ENCODE measurements at places on chromosomes 5 and 9. TPM values are rescaled to one million over a fixed set of nuclear protein-coding genes. Genes with fewer than 3 reads are reported as not detected.

The QRFP gene
- not detected for total RNA-seq

The FREM1 gene
- 0.72 TPM for total RNA-seq

The ZNF462 gene
- total RNA-seq: 9.8 TPM

DNA sequence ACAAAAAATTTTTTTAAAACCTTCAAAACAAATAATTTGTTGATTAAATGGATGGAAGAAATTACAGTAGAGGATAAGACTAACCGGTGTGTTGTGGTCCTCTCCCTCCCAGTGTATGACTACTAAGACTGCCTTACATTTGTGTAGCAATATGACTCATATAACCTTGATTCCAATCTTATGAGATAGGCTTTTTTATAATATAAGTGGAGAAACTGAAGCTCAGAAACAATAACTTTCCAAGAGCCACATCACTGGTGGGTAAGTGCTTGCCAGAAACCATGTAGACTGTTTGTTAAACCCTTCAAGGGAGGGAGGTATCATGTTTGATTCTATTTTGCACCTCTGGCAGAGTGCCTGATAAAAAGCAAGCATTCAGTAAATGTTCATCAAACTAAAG is 47.5 kb downstream of the NLN start:
- DNase-seq: peak; percentile 88

DNA sequence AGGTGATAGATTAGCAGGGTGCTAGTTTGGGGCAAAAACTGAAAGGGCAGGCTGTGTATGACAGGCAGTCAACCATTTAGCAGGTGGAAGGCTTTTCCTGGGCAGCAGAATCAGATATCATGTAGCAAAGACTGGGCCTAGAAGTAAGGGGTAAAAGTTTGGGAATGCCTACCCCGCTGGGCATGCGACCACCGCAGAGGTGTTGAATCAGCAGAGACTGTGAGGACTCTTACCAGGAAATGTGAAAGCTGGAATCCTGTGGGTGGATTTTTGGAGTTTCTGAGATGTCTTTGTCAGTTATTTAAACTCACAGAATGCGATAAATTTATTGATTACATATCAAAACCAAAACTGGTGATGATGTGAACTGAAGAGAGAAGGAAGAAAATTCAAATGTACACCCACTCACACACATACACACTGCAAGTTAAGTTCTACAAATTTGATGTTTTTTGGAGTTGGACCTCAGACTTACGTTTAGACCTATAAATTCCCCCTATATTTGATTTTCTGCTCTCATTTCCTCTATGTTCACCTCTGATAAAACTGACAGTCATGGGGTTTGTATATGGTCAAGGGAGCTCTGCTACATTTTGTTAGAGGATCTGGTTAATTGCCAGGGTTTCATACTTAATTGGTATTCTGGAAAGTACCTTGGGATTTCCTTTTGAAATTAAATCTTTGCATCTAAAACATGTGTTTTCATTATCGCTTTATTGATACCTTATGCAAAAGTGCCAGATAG is 333.6 kb downstream of the CSNK1G3 start:
- DNase-seq: no peak

DNA sequence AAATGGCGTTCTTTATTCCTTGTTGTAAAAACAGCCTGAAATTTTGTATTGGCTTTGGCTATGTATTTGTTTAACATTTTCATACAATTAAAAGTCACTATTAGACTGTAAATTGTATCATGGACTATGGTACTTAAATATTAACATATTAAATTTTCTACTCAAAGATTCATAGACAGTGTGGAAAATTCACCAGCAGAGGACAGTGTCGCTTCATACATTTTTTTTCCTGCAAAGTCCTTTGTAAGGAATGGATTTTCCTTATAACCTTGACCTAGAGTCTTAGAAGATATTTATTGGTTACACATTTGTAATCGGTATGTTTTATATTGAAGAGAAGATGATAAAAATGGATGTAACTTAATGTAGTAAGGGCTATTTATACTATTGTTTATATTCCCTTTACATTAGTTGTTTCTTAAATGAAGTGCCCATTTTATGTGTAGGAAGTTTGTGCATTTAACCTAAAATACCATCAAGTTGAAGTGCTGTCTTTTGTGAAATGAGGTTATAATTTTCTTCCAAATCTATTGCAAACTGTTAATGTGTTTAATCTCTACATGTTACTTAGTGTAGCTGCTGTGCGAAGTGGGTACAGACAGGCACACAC is 150.1 kb downstream of the KDM4C start:
- no peak for DNase-seq

DNA sequence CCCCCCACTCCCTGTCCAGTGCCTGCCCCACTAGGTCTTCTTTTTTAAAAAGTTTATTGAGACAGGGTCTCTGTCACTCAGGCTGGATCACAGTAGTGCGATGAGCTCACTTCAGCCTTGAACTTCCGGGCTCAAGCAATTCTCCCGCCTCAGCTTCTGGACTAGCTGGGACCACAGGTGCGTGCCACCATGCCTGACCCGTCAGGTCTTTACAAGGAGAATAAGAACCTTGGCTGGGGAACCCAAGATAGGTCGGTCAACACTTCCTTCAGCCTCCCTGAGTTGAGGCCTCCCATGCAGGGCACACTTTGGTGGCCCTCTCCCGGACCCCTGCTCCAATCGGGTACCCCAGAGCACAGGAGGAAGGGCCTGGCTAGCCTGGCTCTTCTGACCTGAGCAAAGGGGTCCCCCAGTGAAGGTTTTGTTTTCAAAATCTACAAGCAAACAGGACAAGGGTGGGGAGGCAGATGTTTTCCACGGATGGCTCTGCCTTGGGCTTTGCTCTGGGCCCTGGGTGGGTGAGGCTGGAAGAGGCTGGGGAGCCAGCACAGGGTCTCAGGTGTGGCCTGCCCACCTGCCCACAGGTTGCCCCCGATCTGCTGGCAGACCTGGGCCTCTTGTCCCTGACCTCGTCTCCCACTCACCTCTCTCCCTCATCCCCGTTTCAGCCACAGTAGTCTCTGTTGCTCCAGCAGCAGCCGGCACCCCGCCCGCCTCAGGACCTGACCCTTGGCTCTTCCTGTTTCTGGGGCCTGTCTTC is 108.7 kb upstream of the PHYKPL start:
- DNase-seq: no peak

DNA sequence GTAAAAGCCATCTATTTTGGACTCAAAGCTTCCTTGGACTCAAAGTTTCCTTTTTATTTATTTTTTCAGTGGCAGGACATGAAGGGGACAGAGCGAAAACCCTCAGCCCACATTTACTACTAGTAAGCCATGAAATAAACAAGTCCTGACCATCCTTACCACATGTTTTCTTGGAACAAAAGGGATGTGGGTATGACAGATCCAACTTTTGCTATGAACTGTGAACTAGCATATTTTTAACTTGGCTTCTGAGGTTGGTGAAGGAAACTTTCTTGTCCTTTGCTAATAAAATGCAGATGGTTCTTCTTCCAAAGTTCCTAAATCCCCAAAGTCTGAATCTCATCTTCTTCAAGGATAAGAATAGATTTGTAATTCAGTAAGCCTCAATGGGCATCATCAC is 122.7 kb upstream of the TNC start:
- DNase-seq: no peak

- DNase-seq: peak; percentile 27
Observed at GRCh38 chr9:38434853-38435252, 10.6 kb upstream of the IGFBPL1 start.

DNA sequence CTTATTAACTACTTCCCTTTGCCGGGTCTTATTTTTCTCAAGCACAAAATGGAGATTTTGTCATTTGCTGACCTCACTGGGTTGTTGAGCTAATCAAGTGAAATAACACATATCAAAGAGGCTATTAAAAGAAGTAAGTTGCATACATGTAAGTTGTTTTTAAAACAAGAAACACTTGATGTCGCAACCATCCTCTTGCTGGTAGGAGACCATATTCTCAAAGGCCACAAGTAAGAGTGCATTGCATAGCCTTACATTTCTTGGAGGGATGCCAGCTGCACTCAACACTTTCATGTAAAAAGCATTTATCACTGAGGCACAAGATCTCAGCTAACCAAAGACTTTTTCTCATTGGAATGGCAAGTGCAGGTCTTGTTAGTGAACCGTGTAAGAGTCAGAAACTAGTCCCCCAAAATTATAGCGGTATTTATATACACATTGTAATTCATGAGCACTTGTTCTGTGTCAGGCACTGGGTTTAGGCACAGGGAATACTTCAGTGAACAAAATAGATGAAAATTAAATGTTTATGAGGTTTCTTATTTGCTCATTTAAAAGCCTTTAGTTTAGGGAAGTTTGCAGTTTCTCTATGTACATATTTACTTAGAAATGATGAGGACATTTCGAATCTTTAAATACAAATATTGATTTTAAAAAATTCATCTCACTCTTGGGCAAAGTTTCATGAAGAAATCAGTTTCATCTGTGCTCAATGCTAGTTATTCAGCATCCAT is 72.0 kb downstream of the ZFAND5 start:
- DNase-seq: peak; percentile 22

DNA sequence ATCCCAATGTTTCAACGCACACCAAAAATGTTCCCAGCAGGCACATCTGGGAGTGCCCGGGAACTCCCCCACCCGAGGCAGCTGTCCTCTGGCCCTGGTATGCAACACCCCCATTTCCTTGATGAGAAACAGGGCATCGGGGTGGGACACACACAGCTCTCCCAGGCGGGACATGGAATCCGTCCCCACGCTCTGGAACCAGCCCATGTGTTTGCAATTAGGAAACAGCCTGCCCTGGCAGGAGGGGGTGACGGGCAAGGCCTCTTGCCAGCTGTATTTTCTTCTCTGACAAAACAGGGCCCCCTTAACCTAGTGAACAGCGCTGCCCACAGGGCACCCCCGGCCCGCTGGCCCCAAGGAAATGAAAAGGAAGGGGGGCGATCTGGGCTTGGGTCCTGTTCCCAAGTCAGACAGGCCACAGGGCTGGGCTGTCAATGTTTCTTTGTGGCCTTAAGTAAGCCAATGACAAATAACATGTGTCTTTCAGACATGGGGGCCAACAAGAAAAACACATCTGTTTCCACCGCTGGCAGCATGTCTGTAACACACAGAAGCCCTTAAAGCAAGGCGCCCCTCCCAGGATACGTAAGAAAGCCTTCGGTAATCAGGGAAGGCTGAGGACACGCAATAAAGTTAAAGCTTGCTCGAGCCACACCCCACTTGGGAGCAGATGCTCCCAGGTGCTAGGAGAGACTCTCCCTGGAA is 125.3 kb downstream of the ROR2 start:
- DNase-seq: no peak

- DNase-seq: no peak
Observed at GRCh38 chr9:68540712-68541535, at the start of gene TMEM252. TSS of gene TMEM252 (minus strand) at chr9:68540883. CDS start at chr9:68540814, 69 bp downstream.

- DNase-seq: peak; percentile 51
Observed at GRCh38 chr5:149125386-149125891, 15.9 kb upstream of the ABLIM3 start.

GRCh38 chr5:29899583-29899982 is 1293.9 kb upstream of the CDH6 start:
- no peak for DNase-seq

GRCh38 chr9:124258607-124259157 is 933 bp downstream of the NEK6 start:
- DNase-seq: peak; percentile 81

- DNase-seq: no peak
Observed at GRCh38 chr5:98259595-98259994, 513.9 kb upstream of the RGMB start.

- peak; percentile 32 for DNase-seq
Observed at GRCh38 chr5:130549884-130550561, 615.0 kb downstream of the HINT1 start.

- DNase-seq: peak; percentile 94
Observed at GRCh38 chr5:168528521-168529373, at the start of gene FBLL1. TSS of gene FBLL1 (plus strand) at chr5:168529305. CDS start at chr5:168529505, 200 bp downstream.

DNA sequence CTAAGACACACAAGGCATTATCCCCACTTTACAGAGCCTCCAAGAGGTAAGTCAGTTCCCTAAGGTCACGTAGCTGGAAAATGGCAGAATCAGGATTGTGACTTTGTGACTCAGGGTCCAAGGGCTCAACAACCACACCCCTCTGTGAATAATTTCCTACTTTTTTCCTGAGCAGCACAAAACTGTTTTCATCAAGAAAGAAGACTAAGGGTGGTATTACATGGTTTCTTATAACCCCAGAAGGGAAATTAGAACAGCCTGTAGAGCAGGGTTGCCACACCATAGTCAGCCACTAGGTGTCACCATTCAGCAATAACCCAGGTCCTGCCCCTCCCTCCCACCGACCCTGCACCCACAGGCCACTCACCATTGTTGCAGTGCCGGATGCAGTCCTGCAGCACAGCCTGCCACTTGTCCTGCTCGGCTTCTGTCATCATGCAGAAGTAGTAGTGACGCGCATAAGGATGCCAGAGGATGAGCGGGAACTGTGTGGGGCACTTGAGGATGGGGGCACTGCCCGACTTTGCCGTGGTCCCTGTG is 72.1 kb downstream of the LRSAM1 start:
- peak; percentile 77 for DNase-seq

- no peak for DNase-seq
Observed at GRCh38 chr9:125896964-125897363, 149.8 kb downstream of the PBX3 start.

DNA sequence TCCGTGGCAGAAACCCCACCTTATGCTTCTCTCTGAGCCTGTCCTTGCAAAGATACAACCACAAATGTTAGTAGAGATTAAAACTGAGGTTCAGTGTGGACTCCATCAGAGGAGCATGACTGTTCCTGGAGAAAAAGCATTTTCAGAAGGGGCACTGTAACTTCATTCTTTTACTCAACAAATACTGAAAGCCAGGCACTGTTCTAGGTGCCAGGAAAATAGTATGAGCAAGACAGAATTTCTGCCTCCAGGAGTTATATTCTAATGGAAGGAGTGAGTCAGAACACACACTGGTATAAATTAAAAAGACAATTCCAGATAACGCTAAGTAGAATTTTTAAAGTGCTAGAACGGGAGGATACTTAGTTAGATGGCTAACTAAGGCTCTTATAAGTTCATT is 251.4 kb upstream of the GAS1 start:
- no peak for DNase-seq

DNA sequence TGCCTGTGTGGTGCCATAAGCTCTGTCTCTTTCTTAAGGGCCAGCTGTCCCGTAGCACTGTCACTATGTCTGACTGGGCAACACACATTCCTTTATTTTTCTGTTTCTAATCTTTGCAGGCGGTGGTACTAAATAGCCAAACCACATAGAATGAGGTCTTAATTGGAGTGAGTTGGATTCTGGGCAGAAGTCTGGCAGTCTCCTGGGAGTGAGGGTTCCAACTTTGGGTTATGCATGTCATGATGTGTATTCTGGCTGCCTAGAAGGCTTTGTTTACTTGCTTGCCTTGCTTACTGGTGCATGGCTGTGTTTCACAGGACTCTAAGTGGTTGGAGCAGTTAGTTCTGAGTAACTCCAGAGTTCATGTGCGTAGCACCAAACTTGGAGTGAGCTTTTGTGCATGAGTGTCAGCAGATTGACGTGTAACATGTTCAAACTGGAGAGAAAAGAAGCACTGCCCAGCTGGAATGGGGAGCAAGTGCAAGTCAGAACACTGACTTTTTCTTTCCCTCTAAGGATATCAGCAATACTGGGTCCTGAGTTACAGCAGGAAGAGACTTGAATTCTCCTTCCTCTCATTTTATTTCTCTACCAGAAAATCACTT is 185.8 kb downstream of the PCSK1 start:
- DNase-seq: peak; percentile 45
